Transverse colon (tissue), 4 donors: ENCODE measurements at places on chromosomes 2 and 18.

DNA sequence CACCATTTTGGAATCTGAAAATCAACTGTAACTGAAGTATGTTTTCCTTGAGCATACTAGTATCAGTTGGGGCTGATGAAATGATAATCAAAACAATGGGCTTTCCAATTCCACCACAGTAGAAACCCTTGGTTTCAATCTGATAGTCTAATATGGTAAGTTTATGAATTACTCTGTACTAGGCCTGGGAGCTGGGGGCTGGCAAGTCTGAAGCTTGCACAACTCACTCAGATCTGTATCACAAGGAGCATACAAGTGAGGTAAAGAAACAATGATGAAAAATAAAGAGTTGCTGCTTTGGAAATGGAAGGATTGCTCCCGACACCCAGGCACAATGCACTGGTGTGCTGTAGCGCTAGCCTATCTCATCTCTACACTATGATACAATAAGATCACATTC lies 19.4 kb downstream of the ZEB2 start:
- DNase-seq: no peak

DNA sequence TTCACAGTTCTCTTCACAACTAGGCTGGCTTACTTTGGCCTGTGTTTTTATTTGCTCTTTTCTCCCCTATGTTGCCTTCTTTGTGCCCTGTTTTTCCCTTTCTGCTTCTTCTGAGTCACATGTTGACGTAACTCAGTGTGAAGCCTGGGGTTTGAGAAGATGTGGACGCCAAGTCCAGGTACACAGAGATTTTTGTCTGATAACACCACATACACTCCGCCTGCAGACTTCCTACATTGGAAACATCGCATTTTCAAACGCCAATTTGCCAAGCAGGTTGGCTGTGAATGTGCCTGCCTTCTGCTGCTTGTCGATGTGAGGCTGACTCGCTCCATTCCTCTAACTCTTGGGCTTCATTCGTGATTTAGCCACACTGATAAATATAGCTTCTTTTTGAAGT lies 62.6 kb upstream of the FN1 start:
- no peak for DNase-seq

DNA sequence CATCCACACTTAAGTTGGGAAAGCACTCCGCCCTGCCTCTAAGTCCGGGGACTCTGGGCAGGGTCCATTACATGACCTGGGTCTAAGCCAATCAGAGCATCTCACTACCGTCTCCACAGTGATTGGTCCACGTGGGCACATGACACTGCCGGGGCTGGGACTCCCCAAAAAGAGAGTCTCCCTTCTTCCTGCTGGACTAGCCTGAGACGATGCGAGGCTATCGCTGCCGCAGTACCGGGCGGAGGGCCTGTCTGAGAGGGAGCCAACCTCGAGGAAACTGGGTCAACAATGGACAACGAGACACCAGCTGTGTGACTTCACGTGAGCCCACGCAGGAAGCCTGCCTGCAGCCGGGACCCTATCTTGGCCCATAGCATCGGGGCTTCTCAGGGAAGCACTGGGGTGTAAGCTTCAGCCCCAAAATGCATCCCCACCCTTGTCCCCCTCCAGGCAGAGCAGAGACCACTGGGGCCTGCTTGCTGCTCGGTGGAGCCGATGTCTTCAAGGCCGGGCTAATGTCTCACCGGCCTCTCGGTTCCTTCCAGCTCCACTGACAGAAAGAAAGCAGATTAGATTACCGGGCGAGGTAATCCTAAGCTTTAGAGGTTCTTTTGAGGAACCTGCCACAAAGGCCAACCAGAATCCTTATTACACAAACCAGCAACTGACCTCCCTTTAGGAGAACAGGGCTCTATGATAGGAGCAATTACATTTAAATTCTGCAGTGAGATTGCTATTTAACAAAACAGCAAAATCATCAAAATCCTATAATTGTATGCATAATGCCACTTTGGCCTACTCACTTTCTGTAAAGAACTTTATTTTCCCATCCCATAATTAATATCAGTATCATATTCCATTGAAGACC lies 21.3 kb upstream of the COPS8 start:
- no peak for DNase-seq

DNA sequence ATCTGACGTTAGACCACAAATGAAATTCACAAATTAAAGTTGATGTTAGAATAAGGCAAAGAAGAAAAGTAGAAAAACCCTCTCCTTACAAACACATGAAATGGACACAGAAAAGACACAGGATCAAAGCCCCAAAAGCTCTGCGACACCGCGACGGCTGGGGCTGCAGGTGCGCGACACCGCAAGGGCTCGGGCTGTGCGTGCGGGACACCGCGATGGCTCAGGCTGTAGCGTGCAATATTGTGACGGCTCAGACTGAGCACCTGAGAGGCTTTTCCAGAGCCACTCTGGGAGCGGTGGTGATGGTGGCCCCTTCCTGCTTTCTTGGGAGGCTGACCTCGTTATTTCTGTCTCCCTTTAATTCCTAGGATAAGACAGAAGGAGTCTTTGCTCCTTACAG lies 256.9 kb downstream of the TWIST2 start:
- DNase-seq: no peak

- DNase-seq: no peak
Measured at GRCh38 chr2:238362626-238363025, 42.3 kb downstream of the TRAF3IP1 start.
